Activated CD8-positive, alpha-beta T cell treated with anti-CD3 and anti-CD28 coated beads for 36 hours (primary cell): ENCODE measurements at places on chromosomes 2 and 18. TPM values are rescaled to one million over a fixed set of nuclear protein-coding genes. Genes with fewer than 3 reads are reported as not detected.

The SULT1C2 gene
- not detected for total RNA-seq

The SEPTIN10 gene
- total RNA-seq = 0.49 TPM

The CCL20 gene
- 7.5 TPM for total RNA-seq

The PLEKHH2 gene
- total RNA-seq = 0.56 TPM

The GPR39 gene
- not detected for total RNA-seq

The GPD2 gene
- 40.9 TPM for total RNA-seq
